ENCODE measurements at places on chromosomes 4 and X.

GRCh38 chrX:119417842-119418241, 18.7 kb downstream of the SLC25A43 start:
- no peak for DNase-seq

DNA sequence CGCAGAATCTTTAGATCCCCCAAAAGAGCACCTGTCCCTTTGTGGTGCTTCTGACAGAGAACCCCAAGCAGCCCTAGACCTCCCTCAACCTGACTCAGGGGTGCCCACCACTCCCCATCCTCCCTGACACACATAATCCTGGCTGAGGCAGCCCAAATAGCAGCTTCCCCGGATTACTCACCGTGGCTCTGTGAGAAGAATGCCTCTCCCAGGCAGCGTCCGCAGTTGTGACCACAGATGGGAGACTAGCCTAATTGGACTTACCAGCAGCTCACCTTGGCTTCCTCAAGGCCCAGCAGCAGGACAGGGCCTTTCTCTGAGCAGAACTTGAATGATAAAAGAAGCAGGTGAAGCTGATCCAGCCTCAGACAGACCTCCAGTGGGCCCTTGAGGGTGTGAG, 10.3 kb upstream of the ODAPH start:
- no peak for DNase-seq

- DNase-seq, result no peak
Observed at GRCh38 chrX:2332252-2332651, 168.5 kb downstream of the DHRSX start.

GRCh38 chr4:176709417-176709816, 83.3 kb downstream of the VEGFC start:
- DNase-seq, result no peak

DNA sequence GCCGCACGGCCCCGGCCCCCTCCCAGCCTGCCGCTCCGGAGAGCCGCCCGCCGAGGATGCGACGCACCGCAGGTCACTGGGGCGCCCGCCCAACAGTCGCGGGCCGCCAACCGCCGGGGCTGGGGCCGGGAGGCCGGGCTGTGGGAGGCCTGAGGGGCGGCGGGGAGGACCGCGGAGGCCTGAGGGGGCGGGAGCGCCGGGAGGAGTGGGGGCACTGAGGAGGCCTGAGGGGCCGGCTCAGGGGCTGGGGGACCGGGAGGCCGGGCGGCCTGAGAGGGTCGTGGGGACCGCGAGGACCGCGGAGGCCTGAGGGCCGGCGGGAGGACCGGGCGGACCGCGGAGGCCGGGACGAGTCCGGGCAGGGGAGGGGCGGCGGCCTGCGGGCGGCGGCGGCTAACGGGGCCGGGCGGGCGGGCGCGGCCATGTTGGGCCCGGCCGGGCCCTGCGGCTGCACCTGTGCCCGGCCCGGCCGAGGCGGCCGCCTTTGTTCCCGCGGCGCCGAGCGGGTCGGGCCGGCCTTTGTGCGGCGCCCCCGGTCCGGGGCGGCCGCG, 353 bp downstream of the NSD2 start:
- no peak for DNase-seq

DNA sequence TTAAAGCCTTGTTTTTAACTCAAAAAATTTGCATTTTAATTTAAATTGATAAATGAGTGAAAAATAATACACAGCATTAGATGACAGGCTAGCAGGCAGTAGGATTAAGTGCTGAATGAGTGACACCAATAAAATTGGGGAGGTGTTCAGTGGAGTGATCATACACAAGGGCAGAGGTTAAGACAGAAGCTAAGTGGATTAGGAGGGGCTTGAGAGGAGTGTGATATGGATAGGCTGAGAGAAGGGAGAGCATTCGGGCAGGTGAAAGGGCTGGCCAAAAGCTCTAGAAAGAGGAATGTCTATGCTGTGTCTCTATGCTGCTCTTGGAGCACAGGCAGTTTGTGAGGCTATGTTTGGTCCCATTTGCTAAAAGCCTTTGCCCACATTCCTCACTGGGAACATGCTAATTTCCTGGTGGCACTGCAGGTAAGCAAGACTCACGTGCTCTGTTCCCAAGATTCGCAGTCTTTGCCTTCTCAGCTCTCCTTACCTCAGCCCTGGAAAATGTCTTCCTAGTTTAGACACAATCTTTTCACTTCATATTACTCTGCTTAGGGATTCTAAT, 52.8 kb upstream of the CCSER1 start:
- DNase-seq, result no peak

GRCh38 chrX:130758072-130758471, 144.9 kb downstream of the ENOX2 start:
- no peak for DNase-seq

- no peak for DNase-seq
Observed at GRCh38 chrX:133947996-133948395, 37.4 kb downstream of the GPC3 start.

DNA sequence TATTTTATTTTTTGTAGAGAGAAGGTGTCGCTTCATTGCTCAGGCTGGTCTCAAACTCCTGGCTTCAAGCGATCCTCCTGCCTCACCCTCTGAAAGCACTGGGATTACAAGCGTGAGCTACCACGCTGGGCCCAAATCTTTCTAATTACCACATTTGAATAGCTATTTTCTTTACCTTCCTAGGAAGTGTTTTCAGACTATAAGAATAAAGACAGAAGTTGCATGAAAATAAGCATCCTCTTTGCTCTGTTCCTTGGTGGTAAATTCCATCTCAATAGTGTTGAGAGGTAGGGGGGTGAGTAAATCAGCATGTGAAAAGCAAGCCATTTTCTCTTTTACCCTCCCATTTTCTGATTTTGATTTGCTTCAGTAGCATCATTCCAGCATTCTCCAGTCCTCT, 122.4 kb downstream of the LARP7 start:
- DNase-seq, result no peak

GRCh38 chrX:120426599-120426998, 42.5 kb downstream of the LAMP2 start:
- DNase-seq, result no peak

GRCh38 chr4:41475402-41475801, 62.6 kb upstream of the LIMCH1 start:
- DNase-seq, result no peak

GRCh38 chr4:64022560-64022959, 386.7 kb downstream of the TECRL start:
- DNase-seq, result no peak

GRCh38 chr4:5965225-5965624, 53.0 kb downstream of the C4orf50 start:
- DNase-seq, result no peak

DNA sequence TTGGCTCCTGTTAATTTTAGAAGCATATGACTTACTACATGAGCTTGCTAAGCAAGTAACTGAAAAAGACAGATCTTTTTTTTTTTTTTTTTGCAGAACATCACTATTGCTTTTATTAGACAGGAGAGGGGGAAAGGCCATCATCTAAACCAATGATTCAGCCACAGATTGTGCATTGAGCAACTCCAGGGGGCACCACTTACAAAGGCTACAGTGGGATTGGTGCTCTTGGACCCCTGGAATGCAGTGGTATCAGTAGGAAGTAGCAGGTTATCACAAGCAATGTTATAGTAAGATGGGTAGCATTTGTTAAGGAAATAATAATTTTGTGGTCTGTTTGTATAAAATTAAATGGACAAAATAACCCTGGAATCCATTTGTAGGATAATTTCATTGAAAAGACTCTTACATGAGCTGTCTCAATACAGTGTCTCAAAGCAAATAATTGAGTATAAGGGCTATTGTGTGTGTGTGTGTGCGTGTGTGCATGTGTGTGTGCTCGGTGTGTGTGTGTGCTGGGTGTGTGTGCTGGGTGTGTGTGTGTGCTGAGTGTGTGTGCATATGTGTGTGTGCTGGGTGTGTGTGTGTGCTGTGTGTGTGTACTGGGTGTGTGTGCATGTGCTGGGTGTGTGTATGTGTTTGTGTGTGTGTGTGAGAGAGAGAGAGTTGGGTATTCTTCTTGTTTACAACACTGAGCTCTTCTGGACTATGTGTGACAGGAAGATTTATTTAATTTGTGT, 296.3 kb downstream of the PCDH7 start:
- no peak for DNase-seq

- DNase-seq, result no peak
Observed at GRCh38 chrX:46634577-46634976, 61.0 kb downstream of the CHST7 start.

DNA sequence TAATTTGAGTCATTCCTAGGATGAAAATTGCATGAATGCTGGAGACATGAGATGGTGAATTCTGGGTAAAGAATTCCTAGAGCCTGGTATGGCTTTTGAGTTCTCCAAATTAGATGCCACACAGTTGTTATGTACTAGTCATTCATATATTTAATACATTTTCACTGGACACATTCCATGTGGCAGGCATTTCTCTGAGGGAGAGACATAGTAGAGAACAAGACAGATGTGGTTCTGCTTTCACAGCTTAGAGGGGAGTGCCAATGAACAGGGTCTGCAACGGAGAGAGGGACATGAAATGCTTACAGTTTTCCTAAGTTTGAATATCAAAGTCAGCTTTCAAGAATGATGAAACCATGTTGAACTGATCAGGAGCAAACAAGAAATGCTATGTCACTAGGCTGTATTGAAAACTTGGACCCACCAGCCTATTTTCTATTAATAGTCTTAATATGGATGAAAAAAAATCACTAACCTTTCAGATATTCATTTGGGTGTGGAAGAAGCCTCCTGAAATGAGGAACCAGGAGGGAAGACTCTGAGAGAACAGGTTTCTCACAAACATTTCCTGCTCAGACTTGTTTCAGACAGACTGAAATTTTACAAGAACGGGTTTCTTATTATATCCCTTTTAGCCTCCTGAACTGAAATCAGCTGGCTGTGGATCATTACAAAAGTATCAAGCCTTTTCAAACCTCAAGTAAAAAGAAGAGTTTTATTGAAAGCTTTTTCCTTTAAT, 276.0 kb upstream of the TET2 start:
- DNase-seq, result no peak

DNA sequence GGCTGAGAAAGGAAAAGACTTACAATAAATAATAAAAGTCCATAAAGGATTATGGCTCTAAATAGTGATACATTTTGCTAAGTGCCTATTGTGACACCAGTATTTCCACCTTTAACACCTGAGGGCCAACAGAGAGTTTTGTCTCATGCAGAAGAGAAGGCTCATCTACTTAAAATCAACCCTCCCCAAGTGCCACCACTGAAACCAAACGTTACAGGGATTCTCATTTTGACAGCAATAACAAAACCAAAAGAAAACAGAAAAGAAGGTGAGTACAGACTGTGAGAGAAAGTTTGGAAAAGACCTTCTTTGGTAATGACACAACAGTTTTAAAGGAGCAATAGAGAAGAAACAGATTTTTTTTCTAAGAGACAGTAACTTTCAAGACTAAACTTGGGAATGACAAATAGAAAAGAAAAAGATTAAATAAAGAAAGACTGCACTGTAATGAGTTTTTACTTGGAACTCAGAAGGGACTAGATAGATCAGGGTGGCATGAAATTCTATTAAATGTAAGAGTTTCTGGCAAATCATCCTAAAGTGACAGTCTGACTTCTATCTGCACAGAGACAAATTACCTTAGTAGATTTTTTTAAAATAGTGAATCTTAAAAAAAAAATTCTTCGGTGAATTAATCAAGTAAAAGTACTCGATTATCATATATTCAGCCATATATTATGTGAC, 109.7 kb downstream of the ZNF827 start:
- no peak for DNase-seq

DNA sequence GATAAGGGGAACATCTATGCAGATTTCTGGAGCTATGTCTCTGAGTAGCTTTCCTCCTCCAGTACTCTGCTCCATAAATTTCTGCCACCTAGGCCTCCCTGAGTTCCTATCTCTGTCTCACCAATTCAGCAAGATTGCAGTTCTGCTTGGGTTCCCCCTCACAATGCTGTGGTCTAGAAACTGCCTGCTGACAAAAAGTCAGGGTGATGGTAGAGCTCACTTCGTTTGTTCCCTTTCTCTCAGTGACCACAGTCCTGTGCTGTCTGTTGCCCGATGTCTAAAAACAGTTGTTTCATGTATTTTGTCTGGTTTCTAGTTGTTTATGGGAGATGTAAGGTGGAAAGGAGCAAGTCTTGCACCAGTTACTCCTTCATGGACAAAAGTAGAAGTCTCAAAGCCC, 41.1 kb downstream of the AMMECR1 start:
- DNase-seq, result no peak

DNA sequence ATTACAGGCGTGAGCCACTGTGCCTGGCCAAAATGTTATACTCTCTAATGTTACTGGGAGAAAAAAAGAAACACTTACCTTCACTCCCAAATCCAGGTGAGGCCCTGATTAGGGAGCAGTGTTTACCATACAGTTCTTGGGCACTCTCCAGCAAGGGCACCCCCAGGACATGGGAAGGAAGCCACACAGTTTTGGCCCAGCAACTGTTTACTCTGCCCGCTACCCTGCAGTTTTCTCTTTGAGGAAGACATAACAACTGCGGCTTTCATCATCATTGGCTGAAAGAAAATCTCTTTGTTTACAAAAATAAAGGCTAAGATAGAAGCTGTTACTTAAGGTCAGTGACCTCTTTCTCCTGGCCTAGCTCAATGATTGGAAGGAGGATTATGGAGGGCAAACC, 145.5 kb upstream of the DUSP21 start:
- DNase-seq, result no peak

GRCh38 chr4:656436-657337, 17.4 kb downstream of the ATP5ME start:
- no peak for DNase-seq

GRCh38 chr4:140884431-140885058, 128.4 kb upstream of the TBC1D9 start:
- no peak for DNase-seq

DNA sequence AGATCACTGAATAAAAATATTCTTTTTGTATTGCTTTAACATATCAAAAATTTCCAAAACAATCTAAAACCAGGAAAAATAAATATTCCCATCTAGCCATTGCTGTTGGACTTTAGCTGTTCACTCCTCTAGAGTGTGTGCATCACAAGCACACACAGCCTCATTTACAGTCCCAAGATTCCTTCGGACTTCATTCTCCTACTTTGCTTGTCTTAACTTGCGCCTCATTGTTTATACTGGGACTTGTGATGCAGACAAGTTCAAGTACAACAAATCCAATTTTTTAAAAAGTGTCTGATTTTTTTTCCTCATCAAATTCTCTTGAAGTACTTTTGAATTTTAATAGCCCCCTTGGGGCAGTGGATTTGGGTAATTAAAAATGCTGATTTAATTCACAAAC, 55.6 kb downstream of the TLL1 start:
- DNase-seq, result no peak

DNA sequence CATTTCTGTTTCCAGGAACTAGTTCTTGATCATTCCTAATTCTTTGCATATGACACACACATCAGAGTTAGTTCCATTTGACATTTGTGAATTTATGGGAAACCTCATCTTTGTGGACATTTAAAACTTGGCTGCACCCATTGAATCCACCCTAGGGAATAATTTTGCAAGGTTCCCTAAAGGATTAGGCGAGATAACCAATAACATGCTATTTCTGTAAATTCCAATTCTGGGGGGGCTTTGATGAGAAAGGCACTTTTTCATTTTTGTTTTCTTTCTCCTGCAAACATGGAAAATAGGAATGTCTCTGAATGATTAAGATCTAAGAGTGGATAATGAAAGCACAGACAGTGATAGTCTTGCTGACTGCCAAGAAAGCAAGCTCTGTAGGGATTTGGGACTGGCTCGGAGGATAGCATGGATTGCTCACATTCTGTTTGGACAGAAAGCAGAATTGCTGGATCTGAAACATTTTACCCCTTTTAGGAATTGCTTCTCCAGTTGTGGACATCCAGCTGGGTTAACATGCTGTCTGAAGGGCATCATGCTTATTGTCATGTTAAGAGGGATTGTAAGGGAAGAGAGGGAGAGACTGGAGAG, 145.1 kb downstream of the NHS start:
- no peak for DNase-seq

GRCh38 chr4:150126864-150127203, 48.6 kb downstream of the DCLK2 start:
- DNase-seq, result no peak

Measured in stimulated activated CD8-positive, alpha-beta memory T cell treated with anti-CD3 and anti-CD28 coated beads, Interleukin-12 subunit alpha, Interleukin-12 subunit beta, amount 100 ng/mL, for 4 hours (primary cell).